ENCODE measurements at places on chromosomes 2 and 18.

DNA sequence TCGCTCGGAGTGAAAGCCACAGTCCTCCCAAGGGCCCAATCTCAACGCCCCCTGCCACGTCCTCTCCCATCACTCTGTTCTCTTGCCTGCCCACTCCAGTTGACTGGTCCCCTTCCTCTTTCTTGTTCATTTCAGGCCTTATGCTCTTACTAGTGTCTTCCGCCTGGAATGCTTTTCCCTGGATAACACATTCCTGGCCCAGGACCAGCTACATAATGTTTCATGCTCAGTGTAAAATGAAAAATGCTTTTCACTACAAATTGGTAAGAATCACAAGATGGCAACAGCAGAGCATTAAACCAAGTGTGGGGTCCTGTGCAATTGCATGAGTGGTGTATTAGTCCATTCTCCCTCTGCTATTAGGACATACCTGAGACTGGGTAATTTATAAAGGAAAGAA, 417.2 kb upstream of the KLHL29 start:
- DNase-seq: no peak

- peak; percentile 36 for DNase-seq
Observed at GRCh38 chr2:238239543-238239862, 335 bp downstream of the HES6 start.

- DNase-seq: no peak
Observed at GRCh38 chr18:55910296-55910695, 322.3 kb upstream of the TCF4 start.

GRCh38 chr2:28716265-28716865, 35.3 kb upstream of the PPP1CB start:
- no peak for DNase-seq

DNA sequence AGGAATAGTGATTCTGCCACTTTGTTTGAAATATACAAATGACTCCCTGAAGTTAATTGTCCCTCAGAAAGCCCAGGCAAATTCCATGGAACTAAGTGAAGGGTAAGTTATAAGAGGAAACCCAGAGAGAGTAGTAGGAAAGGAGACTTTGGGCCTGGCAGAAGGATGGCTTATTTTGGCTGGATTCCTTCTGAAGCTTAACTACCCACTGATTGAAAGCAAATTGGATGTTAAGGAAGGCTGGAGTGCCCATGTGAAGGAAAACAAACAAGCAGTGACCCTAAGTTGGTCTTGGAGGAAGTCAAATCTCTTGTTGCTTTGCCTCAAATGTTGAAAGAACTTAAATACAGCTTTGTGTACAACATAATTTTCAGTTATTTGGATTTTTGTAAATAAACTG, 1106.4 kb upstream of the ZEB2 start:
- no peak for DNase-seq

- DNase-seq: no peak
Observed at GRCh38 chr18:65942104-65942503, 191.3 kb downstream of the CDH7 start.

DNA sequence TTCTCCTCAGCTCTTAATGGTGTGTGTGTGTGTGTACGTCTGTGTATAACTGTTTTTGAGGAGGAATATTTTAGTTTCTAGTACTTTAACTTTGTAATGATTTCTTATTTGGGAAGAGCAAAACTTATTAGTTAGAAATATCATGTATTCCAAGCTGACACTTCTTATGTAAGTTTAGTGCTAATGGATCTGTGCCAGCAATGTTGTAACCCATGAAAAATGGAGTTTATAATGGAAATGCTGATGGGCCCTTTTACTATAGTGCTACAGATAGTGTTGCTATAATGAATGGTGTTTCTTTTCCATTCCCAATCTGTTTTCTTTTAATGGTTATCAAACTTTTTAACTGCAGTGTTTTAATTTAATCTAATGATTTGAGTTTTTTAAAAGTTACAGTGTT, 49.8 kb upstream of the OTX1 start:
- no peak for DNase-seq

DNA sequence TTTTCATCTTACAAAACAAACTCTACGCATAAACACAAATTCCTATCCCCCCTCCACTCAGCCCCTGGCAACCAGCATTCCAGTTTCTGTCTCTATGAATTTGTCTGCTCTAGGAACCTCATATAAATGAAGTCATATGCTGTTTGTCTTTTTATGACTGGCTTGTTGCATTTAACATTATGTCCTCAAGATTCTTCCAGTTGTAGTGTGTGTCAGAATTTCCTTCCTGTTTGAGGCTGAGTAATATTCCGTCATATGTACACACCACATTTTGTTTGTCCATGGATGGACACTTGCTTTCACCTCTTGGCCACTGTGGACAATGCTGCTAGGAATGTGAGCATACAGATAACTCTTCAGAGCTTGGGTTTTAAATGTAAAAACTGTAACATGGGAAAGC, 272.1 kb downstream of the GBX2 start:
- DNase-seq: no peak

- no peak for DNase-seq
Observed at GRCh38 chr2:100743741-100744140, 76.2 kb upstream of the NPAS2 start.

GRCh38 chr18:77062518-77063003, 70.0 kb downstream of the MBP start:
- DNase-seq: peak; percentile 55

DNA sequence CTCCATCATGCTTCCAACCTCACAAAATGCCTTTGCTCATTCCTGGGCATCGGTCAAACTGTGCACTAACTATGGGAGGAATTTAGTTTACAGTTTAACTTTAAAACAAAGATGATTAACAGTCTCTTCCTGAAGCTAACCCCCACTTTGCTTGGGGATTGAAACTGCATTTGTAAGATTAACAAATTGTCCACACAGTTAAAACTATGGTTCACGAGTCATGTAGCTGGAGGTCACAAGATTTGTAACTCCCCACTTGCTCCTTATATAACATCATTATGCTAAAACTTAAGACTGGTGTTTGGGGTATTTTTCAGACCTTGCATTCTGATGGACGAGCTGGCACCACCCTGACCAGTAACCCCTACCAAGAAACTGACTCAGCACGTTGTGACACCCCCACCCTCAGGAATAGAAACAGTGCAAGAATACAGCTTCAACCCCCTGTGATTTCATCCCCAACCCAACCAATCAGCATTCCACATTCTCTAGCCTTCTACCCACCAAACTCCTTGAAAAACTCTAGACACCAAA, 252.3 kb downstream of the MBD5 start:
- no peak for DNase-seq

DNA sequence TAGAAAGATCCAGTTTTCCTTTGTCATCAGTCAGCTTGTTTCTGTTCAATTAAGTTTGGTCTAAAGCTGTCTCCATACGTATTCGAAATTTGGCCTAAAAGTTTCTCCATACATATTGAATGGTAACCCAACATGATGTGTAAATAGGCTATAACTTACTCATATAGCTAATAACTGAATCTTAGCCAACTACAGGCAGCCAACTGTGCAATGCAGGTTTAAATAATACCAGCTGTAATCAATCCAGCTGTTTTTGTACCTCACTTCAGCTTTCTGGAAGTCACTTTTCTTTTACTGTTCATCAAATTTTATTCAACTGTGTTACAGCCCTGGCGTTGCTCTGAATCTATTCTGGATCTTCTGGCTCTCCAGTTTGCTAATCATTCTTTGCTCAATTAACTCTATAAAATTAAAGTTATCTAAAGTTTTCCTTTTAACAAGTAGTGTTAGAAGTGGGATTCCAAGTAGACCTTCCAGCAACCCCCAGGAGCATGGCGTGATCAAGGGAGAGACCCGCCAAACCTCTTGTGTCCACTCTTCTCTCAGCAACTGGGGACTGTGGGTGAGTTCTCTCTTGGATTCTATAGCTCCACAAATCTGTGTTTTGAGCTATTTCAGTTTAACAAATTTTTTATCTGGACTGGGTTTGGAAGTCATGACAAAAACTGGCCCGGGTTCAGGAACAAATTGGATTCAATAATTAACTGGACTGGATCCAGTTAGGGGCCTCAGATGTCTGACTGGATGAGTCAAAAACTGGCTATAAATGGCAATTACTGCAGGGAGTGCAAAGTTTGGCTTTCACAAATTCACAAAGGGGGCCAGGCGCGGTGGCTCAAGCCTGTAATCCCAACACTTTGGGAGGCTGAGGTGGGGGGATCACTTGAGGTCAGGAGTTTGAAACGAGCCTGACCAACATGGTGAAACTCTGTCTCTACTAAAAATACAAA, 329.7 kb upstream of the ST6GAL2 start:
- no peak for DNase-seq

GRCh38 chr2:71944183-71944550, 203.5 kb downstream of the CYP26B1 start:
- DNase-seq: no peak

DNA sequence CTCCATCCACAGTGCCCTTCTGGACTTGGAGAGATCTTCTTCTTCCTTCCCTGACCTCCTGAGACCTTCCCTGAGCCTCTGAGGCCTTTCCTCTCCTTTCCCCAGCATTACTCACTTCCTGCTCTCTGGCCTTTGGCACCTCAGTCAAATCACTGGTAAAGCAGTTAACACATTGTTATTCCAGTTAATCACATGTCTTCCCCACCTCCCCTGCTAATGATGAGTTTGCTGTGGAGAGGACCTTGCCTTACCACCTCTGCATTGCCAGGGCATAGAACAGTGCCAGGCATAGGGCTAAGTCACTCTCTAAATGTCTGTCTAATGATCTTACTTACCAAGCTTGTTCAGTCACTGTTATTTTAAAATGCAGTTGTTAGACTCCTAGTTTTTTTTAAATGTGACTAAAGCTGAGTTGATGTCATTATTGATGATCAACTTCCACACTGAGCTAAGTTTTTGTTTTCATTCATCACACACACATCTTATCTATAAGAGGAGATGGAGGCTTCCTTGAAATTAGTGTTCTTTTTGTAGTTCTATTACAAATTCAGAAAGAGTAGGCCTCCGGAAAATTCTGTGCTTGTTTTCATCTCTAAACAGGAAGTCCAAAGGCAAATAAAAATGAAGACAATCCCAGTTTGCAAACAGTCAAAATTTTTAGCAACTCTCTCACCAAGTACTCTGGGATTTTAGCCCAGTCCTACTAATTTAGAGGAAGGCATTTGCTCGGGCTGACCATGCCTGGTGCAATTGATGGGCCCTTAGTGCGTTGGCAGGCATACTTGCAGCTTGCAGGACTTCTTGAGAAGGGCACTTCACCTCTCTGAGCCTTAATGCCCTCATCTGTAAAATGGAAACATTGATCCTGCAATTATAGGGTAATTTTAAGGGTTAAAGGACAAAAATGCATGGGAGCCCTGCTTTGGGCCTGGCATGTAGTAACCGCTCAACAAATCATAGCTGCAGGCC, 113.7 kb upstream of the SPRED2 start:
- DNase-seq: no peak

GRCh38 chr18:616380-616995, 19.7 kb downstream of the CLUL1 start:
- DNase-seq: no peak

DNA sequence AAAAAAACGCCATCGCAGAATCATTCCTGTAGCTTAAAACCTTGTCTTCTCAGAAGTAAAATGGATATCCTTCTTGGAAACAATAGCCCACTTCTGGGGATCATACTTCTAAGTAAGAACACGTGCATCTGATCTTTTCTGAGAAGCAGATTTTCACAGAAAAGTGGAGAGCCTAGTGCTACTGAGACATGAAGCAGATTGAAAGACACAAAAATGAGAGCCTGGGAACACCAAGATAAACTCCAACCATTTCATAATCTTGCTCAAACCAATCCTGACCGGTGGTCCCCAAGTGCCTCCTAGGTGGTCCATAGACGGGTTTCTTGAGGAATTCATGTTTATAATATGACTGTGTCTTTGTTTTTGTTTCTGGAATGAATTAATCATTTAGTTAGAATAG, 191.2 kb downstream of the IRS1 start:
- DNase-seq: no peak

DNA sequence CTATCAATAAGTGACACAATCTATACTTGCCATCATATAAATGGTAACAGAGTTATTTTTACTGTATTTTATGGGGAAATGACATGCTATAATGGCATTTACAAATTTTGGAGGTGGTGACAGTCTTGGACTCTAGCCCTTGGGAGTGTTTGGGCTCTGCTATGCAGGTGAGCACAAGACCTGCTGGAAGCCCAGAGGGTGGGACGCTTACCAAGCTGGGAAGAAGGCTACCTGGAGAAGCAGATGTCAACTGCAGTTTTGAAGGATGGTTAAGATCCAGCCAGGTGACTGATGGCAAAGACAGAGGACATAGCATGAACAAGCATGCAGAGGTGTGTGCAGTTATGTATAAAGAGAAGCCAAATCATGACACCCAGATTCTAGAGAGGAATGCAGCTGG, 346.9 kb downstream of the MYCN start:
- no peak for DNase-seq

DNA sequence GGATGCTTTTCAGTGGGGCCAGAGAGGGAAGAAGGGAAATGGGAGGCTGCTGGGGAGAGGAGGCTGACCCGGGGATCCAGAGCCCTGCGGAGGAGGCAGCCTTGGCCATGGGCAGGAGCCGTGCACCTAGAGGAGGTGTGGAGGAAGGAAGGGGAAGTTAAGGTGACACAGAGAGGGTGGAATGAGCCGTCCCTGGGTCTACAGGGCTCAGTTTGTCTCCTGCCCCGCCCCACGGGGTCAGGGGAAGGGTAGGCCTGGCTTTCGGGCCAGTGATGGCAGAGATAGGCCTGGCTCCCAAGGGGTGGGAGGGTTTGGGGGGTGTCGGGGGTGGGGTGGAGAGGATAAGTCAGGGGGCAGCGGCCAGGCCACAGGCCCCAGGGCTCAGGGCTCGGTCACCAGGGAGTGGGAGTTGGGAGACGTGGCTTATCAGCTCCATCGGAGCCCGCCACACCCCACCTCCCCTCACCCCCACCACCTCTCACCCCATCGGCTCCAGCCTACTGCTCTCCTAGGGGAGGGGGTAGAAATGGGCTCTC, 39.5 kb upstream of the NOTO start:
- no peak for DNase-seq

- DNase-seq: no peak
Observed at GRCh38 chr18:46415532-46416252, 241.3 kb downstream of the LOXHD1 start.

GRCh38 chr2:225083276-225083675, 41.0 kb upstream of the DOCK10 start:
- DNase-seq: no peak

DNA sequence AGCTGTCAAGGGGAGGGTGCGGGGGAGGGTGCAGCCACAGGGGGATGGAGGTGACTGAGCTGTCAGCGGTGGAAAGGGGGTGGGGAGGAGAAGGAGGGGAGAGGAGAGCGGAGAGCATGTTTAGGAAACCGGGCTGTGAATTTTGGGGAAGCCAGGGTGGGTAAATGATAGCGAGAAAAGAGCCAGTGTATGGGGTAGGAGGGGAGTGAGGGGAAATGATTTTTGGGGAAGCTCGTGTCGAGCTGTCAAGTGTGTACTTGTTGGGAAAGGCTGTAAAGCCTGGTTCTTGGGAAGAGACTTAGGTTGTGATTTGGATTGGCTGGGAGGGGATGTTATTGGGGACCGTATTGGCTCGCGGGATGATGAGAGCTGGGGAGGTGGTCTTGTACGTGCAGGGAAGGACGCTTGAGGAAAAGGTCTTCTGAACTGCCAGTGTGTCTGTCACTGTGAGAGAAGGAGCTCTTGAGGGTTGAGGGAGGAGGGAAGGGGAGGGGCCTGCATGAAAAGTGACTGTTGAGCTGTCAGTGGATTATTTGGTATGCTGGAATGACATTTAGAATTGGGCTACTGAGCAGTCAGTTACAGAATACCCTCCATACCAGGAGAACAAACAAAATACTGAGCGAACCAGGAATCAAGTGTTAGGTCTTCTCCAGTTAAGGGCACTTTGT, 1.0 kb downstream of the UBR3 start:
- DNase-seq: peak; percentile 20

GRCh38 chr2:236755278-236755840, 185.7 kb downstream of the ACKR3 start:
- DNase-seq: no peak
